ENCODE measurements at places on chromosomes 3 and 15.

DNA sequence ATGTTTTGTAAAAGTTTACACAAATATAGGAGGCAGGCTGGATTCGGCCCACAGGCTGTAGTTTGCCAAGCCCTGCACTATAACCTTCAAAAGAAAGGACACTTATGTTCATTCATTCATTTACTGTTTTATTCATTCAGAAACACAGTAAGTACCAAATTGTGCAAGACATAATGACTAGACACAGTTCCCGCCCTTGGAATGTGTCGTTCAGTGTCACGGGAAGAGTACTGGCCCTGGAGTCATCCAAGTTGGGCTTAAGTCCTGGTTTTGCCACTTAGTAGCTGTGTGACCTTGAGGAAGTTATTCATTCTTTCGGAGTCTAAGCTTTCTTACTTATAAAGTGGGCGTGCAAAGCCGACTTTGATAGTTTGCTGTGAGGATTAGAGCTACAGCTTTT lies 22.0 kb downstream of the COLQ start:
- no peak for DNase-seq

GRCh38 chr3:105334138-105334882 lies 32.4 kb upstream of the ALCAM start:
- no peak for DNase-seq

GRCh38 chr3:122977746-122978466 lies 49.7 kb downstream of the SEMA5B start:
- no peak for DNase-seq

DNA sequence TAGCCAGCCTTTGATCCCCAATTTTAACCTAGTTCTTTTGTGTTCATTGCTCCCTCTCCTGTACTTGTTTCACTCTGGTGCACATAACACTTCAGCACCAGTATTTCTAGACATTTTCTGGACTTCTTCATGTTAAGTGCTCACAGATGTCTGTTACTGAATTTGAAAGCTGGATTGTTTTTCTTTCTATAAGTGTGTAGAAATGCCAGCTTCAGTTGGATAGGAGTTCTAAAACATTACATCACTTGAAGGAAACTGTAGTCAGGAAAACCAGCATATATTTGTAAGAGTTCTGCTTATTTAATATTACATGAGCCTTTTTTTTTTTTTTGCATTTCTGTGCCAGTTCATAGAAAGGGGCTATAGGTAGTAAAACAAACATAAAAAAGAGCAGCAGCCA lies 21.6 kb downstream of the QTRT2 start:
- DNase-seq = no peak

DNA sequence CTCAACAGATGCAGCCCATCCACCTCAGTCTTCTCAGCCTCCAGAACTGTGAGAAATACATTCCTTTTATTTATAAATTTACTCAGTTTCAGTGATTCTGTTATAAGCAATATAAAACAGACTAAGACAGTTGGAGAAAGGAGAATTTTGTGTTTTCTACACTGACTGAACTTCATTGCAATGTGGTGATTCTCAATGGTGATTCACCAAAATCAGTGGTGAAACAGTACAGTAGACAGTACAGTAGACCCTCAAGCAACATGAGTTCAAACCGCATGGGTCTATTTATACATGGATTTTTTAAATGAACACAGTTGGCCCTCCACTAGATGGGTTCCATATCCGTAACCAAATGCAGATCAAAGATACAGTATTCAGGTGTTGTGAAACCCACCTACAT lies 403.1 kb upstream of the TGFBR2 start:
- no peak for DNase-seq

DNA sequence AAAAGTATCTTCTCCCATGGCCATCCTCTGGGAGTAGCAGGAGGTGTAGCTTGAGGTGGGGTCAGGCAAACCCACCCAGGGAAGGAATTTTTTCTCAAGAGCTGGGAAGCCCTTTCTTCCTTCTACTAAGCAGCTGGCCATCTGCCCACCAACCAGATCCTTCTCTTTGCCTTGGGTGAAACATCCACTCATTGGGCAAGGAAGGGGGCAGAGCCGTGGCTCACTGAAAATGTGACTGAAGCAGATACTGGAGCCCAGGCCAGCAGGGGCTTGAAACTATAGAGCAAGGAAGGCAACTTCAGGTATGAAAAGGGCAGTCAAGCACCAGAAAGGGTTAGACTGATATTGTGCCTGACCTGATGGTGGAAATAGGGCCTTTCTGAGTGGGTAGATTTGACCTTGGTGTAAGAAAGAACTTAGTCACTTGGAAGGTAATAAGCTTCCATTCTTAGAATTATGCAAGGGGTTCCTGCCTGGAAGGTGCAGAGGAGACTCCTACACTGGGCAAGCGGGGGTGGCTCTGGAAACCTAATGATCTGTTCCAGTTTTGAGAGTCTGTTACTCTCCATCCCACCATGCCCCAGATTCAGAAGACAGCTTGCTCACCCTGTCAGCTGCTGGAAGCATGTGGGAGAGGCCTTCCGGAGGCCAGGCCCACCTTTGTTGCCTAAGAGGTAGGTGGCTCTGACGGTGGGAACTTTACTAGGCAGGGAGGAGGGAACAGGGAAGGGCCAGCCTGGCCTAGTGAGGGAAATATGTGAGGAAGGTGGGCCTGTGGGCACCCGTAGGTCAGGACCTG lies 22.0 kb upstream of the PLA2G4E start:
- DNase-seq = no peak

- DNase-seq = no peak
Observed at GRCh38 chr3:158458464-158458863, 112.5 kb upstream of the MLF1 start.

GRCh38 chr15:40941068-40941527 lies 12.0 kb downstream of the DLL4 start:
- DNase-seq = no peak

DNA sequence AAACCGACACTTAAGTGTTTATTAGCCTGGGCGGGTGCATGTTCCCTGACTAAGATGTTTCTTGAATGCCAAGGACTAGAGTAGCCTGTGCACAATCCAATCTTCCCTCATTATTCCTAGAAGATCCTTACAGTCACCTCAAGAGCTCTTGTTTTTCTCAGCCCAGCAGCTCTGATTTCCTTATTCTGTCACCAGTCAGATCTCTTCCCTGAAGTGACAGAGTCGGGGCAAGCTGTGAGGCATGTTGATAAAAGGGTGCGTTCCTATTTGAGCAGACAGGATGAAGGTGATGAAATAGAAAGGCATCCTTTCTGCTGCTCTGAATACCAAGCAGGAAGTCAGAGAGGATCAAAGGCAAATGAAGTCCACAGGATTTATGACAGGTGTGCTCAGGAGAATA lies 125.6 kb upstream of the MCTP2 start:
- no peak for DNase-seq

- no peak for DNase-seq
Observed at GRCh38 chr3:19506171-19506570, 357.9 kb downstream of the KCNH8 start.

DNA sequence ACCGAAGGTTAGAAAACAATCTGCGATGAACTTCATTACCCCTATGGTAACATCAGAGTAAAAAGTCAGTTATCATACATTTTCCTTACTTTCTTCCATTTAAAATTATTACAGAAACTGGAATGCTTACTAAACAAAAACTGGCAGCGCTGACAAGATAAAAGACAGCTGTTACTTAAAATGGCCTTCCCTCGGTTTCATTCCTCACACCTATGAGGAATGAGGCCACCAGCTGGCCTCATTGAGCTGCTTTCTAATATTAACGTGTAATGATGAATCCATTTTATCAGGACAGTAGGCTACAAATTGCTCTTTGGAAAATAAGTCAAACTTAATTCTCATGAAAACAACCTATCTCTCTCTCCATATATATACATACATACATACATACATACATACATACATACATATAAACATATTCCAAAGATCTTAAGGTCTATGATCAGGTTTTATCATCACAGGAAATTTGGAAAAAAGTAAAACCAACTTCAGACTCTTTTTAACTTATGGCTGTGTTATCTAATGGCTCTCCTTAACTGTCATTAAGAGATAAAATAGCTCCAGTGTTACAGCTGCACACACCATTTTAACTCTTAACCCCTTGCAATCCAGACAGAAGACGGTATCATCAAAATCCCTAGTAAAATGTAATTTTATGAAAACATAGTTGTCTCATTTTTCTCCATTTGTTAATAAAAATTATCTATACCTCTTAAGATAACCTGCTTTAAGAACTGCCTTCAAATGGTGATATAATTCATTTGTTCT lies 5.2 kb downstream of the CCNL1 start:
- no peak for DNase-seq

DNA sequence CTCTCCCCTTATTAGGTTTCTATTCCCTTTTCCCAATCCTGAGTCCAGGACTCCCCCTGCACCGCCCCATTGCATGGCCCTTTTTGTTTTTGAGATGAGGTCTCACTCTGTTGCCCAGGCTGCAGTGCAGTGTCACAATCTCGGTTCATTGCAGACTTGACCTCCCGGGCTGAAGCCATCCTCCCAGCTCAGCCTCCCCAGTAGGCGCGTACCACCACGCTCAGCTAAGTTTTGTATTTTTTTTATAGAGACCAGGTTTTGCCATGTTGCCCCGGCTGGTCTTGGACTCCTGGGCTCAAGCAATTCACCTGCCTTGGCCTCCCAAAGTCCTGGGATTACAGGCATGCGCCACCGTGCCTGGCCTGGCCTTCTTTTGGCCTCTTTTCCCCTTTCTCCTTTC lies 29.3 kb downstream of the PDIA5 start:
- DNase-seq = no peak

DNA sequence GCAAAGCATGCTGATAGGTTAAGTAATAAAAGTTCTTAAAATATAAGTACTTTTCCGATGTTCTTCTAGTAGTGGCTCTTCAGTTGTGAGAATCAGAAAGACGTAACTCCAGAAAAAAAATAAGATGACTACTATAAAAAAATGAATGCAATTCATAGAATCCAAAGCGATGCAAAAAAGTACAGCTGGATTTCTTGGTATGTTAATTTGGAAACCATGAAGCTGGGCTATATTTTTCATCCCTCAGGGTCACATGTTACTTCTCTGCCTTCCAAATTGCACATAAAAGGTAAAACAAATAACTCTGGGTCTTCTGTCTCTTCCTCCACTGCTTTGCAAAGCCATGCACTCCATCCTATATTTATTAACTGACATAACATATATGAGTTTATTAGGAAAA lies 843.9 kb upstream of the DPPA4 start:
- no peak for DNase-seq

- no peak for DNase-seq
Observed at GRCh38 chr3:56086355-56086754, 381.9 kb downstream of the ERC2 start.

DNA sequence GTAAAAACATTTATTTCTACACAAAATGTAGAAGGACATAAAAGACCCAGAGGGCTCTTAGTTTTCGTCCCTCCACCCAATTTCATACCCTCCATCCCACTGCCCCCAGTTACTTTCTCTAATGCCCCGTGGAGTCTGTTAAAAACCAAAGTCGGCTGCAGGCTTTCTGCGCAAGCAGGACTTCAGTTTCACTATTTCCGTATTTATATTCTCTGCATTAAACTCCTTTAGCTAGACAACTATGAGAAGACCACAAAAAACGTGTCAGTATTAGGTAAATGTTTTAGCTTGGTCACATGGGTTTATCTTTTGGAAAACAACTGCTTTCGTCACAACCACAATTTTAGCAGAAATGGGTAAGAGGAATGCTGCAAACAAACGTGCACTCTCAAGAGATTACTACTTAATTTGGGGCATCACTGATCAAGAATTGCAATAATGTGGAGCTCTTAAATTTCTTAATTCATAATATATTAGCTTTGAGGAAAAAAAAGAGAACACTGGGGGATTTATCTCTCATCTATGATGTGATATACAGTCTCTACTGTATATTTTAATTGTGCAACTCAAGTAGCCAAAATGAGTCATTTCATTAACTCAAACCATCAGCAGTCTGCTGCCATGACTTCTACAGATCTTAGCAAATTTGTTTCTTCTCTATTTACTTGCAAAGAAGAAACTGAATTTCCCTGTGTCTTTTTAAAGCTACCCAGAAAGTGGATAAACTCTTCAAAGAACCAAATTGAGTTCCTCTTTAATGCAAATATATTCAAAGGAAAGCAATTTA lies 740 bp upstream of the NSMCE3 start:
- no peak for DNase-seq

- no peak for DNase-seq
Observed at GRCh38 chr3:176167272-176167671, 1030.0 kb downstream of the TBL1XR1 start.

DNA sequence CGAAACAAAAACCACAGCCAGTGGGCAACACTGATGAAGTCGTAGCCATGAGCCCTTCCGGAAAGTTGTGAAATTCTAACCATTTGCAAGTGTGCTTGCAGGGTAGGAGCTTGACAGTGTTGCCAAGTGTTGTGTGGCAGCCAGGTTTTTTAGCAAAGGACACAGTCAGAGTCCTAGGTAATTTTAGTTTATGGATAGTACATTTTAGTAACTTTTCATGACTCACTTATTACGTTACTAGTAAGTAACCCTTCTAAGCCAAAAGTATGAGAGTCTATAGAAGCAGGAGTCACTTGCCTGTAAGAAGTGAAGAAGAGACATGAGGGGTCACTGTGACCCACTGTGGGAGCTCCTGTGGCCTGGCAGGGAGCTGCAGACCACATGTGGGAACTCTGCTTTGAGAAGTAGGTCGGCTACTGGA lies 54.8 kb upstream of the ADPGK start:
- no peak for DNase-seq

- no peak for DNase-seq
Observed at GRCh38 chr3:178749471-178749870, 213.2 kb downstream of the KCNMB2 start.

DNA sequence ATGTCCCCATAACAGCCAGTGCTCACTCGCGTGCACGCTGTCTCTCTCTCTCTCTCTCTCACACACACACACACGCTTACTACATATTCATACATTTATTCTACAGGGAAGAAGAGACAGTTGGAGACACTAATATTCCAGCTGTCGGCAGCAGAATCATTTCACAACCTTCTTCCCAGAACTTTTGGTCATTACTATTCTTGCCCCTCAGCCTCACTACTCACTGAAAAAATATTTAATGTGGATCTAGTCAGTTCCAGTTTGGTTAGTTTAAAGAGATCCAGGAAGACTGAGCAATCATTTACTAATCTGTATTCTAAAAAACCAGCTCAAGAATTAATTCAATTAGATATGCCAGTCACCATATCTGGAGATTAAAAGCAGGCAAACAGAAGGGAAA lies 394.9 kb downstream of the PTPRG start:
- DNase-seq = no peak

GRCh38 chr3:117454254-117454653 lies 744.7 kb downstream of the TUSC7 start:
- no peak for DNase-seq

DNA sequence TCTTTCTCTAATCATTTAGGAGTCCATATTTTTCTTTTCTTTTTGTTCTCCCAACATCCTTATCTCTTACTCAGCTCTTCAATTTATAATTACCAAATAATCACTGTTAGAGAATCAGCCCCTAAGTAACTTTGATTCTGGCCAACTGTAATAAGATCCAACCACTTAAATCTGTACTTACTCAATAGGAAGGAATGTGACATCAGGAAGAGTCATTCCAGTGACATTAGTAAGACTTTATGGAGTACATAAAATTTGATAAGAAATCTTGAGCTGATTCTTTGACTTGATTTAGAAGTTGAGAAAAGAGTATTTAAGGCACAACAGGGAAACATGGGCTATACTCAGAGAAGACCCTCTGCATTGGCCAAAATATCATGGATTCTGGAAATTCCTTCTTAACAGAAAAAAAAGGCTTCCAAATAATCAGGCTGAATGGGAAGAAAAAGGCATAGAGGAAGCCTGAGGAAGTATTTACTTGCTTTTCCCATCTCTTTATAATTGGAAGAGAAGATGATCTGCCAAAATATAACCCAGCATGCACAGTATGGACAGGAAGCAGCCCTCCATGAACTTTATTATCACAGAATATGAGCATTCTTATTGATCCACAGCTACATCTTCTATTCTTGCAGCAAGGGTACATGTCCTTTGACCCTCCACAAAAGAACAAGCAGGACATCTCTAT lies 289.7 kb upstream of the TPRG1 start:
- no peak for DNase-seq
